ENCODE measurements at places on chromosomes 13 and 19. TPM values are rescaled to one million over a fixed set of nuclear protein-coding genes. Genes with fewer than 3 reads are reported as not detected.

HNRNPL gene
- total RNA-seq, result 371 TPM

SGCG gene
- 2.6 TPM for total RNA-seq

DNA sequence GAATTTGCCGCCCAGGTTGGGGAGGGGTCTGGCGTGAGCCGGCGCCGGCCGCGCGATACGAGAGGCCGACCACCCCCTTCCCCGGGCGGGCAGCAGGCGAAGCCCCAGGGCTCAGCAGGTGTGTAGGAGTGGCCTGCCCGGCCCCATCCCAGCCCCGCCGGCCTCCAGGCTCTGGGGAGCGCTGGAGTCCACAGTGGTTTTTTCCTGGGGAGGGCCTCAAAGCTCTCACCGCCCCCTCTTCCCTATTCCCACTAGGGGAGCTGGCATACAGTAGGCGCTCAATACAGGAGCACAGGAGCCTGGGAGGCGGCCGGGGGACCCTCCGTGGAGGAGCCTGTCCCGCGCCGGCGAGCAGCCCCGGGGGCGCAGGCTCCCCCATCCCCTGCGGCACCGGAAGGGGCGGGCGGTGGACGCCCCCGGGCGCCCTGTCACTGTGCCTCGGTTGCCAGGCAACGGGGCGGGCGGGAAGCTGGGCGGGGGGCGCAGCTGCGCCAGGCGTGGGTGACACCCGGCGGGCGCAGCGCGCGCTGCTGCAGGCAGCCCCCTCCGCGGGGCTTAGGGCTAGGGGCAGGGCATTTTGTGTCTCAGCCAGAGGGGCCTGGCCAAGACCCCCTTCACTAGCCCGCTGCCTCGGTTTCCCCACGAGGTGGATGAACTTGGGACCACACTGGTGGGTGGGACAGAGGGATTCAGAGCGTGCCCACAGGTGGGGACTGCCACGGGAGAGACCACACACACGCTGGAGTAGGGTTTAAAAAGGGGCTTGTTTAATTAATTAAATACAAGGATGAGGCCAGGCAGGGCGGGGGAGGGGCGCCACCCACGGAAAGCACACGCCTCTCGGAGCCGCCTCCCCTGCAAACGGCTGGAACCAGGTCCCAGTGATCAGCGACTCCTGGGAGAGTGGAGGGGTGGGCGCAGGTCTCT, 3.6 kb upstream of the REXO1 start:
- peak; percentile 67 for DNase-seq

- no peak for DNase-seq
Observed at GRCh38 chr13:41914552-41914951, 46.4 kb downstream of the VWA8 start.

DNA sequence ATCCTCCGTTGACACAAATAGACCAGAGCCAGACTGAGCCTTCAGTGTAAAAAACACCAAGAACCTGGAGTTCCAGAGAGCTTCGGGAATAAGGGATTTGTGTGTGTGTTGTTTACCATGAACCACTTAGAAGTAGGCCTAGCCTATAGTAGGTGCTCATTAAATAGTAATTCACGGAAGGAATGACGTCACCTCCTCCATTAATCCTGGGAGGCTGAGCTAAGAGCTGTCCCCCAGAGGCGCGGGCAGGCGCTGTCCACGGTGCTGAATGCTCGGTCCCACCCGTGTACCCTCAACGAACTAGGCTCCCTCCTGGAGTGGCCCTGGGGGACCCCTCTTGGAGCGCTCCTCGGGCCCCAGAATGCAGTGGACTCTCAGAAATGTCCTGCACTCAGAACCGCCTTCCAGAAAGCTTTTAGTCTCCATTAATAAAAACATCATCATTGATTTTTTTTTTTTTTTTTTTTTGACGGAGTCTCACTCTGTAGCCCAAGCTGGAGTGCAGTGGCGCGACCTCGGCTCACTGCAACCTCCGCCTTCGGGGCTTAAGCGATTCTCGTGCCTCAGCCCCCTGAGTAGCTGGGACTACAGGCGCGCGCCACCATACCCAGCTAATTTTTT, 6.5 kb downstream of the UNC13A start:
- DNase-seq, result peak; percentile 60

DNA sequence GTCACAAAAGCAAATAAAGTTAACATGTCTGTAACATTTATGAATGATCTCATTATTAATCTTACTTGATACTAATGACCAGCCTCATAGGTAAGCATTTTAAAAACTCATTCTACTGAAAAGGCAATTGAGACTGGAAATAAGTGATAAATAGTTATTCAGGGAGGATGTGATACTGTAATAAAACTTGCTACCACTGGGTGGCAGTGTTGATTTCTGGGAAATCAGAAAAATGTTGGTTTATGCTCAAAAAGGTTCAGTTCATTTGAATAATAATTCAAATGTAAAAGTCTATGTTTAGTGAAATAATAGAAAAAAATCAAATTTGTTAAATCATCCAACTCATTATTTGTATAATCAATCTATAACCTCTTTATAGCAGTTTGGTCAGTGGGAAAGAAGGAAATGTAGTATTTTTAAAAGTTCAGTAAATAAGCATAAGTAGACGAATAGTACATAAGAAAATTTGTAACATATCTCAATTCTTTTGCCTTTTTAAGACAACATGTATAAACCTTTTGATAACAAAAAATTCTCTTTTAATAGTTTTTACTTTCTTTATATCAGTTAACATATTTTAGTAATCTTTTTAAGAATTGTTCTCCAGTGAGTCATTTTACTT, 9.6 kb downstream of the ABHD13 start:
- no peak for DNase-seq
